ENCODE measurements at places on chromosomes 2 and 18.
A peak's percentile ranks its signal among the peaks of the same experiment; 100 is the strongest.

DNA sequence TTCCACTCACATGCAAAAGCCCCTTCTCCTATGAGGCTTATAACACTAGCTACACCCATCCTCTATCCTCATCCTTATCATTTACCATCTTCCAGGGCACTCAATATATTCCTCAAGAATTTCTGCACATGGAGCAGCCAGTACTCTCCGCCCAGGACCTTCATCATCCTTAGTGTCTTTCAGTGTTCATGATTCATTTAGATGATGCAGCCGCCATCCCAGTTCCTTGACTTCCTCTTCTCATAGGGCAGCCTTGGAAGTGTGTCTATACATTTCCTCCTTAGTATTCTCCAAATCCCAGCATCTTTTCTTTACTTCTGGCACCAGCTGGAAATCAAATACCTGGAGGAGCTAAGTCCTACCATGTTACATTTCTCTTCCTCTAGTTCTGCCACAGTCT, 3.0 kb upstream of the ITSN2 start:
- no peak for DNase-seq

GRCh38 chr18:37403788-37404187, 161.8 kb downstream of the CELF4 start:
- DNase-seq = no peak

DNA sequence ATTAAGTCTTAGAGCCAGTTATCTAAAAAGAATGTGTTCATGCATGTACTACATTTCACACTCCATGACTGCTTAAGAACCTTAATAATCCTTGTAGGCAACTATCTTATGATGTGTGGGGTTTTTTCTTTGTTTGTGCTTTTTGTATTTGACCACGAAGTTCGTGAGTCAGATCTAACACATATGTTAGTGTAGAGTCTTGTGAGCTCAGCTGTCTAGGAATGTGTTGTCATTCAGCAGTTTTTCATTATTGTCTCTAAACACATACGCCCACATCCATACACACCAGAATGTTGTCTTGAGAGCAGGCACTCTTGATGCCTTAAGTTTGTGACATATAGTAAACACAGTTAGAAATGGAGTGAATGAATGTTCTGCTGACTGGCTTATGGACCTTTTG, 38.4 kb downstream of the CAB39 start:
- no peak for DNase-seq

DNA sequence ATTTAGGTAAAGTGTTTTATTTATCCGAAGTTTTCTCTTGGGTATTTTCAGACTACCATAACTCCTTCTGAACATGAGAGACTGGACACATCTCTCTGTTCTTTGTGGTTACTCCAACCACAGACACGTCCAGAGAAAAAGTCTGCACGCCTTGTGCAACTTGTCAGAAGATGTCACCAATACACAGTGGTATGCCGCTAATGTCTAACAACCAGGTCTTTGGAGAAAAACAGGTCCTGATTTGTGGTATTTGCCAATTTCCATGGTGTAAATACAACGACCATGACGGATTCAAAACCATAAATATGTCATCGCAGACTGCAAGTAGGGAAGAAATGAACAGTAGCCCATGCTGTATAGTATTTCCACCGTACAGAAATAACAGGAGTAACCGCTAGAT, 620.6 kb upstream of the ID2 start:
- DNase-seq = no peak

DNA sequence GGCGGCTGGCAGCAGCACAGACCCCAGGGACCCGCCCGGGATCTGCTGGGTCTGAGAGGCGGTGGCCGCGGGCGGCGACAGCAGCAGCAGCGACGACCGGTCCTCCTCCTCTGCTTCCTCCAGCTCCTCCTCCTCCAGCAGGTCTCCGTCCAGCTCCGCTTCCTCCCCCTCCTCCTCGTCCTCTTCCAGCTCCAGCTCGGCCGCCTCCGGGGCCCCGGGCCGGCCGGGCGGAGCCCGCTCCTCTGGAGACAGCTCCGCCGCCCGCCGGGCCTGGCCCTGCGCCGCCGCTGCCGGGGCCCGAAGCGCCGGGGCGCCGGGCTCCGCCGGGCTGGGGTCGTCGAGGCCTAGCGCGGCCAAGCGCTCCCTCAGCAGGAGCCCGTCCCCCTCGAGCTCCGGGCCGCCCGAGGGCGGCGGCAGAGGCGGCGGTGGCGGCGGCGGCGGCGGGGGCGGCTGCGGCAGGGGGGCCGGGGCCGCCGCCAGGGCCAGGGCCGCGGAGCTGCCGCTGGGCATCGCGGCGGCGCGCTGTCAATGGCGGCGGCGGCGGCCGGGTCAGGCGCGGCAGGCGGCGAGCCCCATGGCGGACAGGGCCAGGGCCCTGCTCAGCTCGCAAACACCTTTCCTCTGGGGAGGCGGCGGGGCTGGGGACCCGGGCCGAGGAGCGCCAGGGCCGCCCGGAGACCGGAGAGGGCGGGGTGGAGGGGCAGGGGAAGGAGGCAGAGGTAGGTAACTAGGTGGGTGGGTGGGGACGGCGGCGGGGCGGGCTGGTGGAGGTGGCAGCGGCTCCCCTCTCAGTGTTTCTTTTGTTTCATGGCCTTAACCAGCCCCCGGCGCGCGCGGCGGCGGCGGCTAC, 445 bp downstream of the MEX3C start:
- peak; percentile 44 for DNase-seq

DNA sequence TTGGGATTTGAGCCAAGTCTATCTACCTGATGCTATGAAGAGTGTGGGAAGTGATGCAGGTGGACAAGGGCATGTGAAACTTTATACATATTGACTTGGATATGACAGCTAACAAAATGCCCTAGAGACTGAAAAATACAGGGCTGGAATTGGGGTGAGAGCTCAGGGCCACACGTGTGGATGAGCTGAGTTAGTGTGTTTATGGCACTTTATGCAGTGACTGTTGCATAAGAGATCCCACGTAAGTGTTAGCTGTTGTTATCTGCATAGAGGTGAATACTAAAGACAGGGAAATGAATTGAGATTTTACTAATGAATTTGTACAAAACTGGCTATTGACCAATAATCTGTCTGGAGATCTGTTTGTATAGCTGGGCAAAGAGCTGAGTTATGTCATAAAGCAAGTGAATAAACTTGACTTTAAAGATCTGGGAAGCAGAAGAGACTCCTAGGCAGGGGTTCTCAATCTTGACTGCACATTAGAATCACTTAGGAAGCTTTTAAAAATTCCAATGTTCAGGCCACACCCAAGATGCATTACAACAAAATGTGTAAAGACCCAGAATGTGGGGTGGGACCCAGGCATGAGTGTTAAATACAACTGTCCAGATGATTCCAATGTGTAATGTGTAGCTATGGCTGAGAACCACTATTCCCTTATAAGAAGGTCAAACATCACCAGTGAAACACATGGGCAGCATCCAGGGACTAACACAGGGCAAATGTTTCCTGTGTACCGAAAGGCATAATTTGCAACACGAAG, 74.2 kb upstream of the STK17B start:
- no peak for DNase-seq

- no peak for DNase-seq
These were observed 38.8 kb upstream of the CCBE1 start for GRCh38 chr18:59736061-59736460.

DNA sequence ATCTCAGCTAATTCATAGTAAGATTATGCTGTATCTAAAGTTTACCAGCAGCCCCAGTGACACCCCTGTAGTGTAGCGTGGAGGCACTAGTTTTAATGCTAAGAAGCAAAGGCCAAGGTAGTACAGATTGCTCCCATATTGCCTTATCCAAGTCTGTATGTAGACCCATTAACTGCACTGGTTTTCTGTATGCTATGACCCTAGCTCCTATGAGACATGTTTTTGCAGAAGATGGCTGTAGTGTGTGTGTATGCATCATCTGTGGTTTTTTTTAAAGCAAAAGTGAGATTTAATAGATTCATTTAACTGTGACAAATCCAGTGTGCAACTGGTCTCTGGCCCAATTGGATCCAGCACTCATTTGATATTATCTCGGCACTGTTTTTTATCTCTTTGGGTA, 86.5 kb downstream of the HAUS1 start:
- no peak for DNase-seq

Measured in stimulated activated naive CD4-positive, alpha-beta T cell treated with Interleukin-2 at 50 U/mL for 16 hours (primary cell).